Small intestine (tissue), 16 donors: ENCODE measurements at places on chromosomes 4 and X. TPM values are rescaled to one million over a fixed set of nuclear protein-coding genes. Genes with fewer than 3 reads are reported as not detected.

DNA sequence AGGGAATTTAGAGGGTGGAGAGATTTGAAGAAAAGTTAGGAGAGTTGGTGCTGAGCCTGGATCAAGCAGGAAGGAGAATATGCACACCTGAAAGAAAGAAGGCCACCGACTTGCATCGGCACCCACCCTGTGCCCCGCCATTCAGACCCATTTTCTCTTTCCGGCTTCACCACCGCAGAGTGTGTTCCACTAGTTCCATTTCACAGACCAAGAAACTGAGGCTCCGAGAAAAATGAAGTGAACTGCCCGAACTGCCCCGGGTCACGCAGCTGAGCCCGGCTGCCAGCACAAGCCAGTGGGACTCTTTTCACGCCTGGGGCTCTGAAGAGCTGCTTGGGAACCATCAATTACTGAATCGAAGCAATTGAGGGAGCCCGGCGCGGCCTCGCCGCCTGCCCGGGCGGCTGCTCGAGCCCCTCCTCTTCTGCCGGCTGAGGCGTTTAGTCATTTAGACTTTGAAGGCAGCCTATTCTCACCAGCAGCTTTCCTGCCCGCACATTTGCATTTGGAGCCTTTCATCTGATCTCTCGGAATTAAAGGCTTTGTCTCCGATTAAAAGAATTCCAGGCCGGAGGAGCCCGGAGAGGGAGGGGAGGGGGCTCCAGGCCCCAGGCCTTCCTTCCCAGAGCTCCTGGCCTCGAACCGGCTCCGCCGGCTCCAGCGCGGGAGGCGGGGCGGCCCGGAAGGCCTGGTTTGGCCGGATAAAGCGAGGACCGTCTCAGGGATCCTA, 140.2 kb upstream of the PJA1 start:
- H3K27ac ChIP-seq: no peak overlapping the region
- peaks cover 27% of the 10 kb centered on the region for H3K4me1 ChIP-seq
- DNase-seq: no peak
- no peaks in the 10 kb centered on the region for H3K27me3 ChIP-seq
- no peak overlapping the region for H3K4me3 ChIP-seq

GRCh38 chrX:153635788-153636668, 11.0 kb upstream of the DUSP9 start:
- no peak overlapping the region for H3K4me3 ChIP-seq
- no peaks in the 10 kb centered on the region for H3K4me1 ChIP-seq
- H3K27me3 ChIP-seq: no peaks in the 10 kb centered on the region
- H3K27ac ChIP-seq: no peak overlapping the region
- no peaks in the 10 kb centered on the region for H3K36me3 ChIP-seq

GRCh38 chr4:89539374-89539773, 231.8 kb upstream of the GPRIN3 start:
- H3K27ac ChIP-seq: no peak overlapping the region
- H3K36me3 ChIP-seq: no peaks in the 10 kb centered on the region
- H3K27me3 ChIP-seq: no peaks in the 10 kb centered on the region
- H3K4me3 ChIP-seq: no peak overlapping the region
- DNase-seq: no peak
- H3K4me1 ChIP-seq: no peaks in the 10 kb centered on the region

GRCh38 chr4:65014078-65014477, 604.8 kb upstream of the TECRL start:
- DNase-seq: no peak
- no peak overlapping the region for H3K4me3 ChIP-seq
- no peaks in the 10 kb centered on the region for H3K36me3 ChIP-seq
- no peaks in the 10 kb centered on the region for H3K4me1 ChIP-seq
- no peak overlapping the region for H3K27ac ChIP-seq

DNA sequence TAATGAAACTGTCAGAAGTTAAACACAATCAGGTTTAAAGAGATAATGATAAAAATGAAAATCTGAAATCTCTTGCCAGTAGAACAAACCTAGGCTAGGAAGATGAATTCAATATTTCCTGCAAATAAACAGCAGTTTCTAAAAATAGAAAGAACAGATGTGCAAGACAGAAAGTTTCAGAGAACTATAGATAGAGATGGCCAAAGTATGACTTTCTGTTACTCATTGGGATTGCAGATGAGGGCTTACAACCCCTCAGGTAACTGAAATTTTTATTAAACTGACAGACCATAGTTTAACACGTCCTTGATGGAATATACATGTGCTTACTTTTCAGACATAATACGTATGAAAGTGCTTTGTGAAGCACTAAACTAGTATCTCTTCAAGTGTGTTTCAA, 82.3 kb upstream of the PPARGC1A start:
- H3K4me1 ChIP-seq: no peaks in the 10 kb centered on the region
- no peak overlapping the region for H3K27ac ChIP-seq
- no peaks in the 10 kb centered on the region for H3K36me3 ChIP-seq

- no peaks in the 10 kb centered on the region for H3K36me3 ChIP-seq
- H3K4me3 ChIP-seq: no peak overlapping the region
- H3K4me1 ChIP-seq: no peaks in the 10 kb centered on the region
- no peaks in the 10 kb centered on the region for H3K27me3 ChIP-seq
- H3K27ac ChIP-seq: no peak overlapping the region
These were observed 56.0 kb upstream of the STPG2 start for GRCh38 chr4:98199247-98199646.

- no peak overlapping the region for H3K27ac ChIP-seq
- no peak for DNase-seq
- H3K36me3 ChIP-seq: no peaks in the 10 kb centered on the region
- no peak overlapping the region for H3K4me3 ChIP-seq
These were observed 49.6 kb downstream of the TBC1D14 start for GRCh38 chr4:6959261-6959660.

DNA sequence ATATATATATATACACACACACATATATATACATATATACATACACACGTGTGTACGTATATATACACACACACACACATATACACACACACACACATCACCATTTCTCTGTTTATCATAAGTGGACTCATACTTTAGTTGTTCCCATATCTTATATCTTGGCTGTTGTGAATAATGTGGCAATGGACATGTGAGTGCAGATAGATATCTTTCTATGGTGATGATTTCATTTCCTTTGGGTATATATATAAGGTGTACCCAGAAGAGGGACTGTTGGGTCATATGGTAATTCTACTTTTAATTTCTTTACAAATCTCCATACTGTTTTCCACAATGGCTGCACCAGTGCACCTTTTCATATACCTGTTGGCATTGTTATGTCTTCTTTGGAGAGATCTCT, 105.9 kb downstream of the LARP1B start:
- no peak for DNase-seq
- no peak overlapping the region for H3K27ac ChIP-seq
- peaks cover 2% of the 10 kb centered on the region for H3K36me3 ChIP-seq
- H3K4me3 ChIP-seq: no peak overlapping the region
- H3K4me1 ChIP-seq: no peaks in the 10 kb centered on the region

GRCh38 chr4:141058591-141059512, 74.4 kb downstream of the RNF150 start:
- DNase-seq: no peak
- H3K27me3 ChIP-seq: no peaks in the 10 kb centered on the region
- no peaks in the 10 kb centered on the region for H3K4me1 ChIP-seq
- no peak overlapping the region for H3K27ac ChIP-seq

GRCh38 chr4:106369456-106370060, 980 bp upstream of the GIMD1 start:
- H3K27ac ChIP-seq: no peak overlapping the region
- H3K4me3 ChIP-seq: no peak overlapping the region
- no peaks in the 10 kb centered on the region for H3K27me3 ChIP-seq
- H3K4me1 ChIP-seq: no peaks in the 10 kb centered on the region
- H3K36me3 ChIP-seq: no peaks in the 10 kb centered on the region

DNA sequence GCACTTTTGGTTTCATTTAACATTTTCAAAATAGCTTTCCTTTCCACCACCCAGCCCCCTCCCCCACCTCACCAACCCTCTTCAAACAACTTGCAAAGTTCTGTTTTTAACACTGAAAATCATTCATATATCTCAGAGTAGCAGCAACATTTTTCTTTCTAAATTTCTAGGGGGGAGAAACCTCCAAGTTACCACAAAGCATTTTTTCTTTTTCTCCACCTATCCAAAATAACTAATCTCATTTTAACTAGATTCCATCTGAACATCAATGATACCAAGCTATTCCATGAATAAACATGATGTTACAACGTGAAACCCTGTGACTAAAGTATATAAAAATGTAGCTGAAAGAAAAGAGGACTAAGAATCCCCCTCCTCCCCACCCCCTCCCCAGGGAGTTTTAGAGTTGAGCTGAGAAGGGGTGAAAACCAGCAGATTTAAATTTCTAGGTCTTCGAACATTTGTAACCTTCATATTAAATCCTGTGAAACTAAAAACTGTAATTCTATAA, 5.2 kb downstream of the LDB2 start:
- DNase-seq: no peak
- H3K4me1 ChIP-seq: no peaks in the 10 kb centered on the region
- no peak overlapping the region for H3K4me3 ChIP-seq
- H3K27me3 ChIP-seq: no peaks in the 10 kb centered on the region

DNA sequence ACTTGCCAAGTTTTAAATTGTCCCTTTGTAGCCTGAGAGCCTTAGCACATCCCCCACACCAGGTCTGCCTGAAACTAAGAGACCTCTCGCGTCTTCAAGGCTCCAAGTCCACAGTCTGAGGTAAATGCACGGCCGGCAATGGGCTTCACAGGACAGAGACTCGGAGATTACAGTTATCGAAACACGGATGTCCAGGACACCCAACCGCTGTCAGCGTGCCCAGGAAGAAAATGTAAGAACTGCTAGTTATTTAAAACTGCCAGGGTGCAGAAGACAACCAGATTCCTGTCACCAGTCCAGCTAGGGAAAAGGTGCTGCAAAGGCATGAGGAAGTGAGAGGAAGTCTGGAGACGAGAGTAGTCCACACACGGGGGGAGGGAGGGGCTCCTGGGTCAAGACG, 28.9 kb downstream of the ZNF827 start:
- no peaks in the 10 kb centered on the region for H3K27me3 ChIP-seq
- H3K4me1 ChIP-seq: peaks cover 3% of the 10 kb centered on the region
- DNase-seq: no peak
- H3K4me3 ChIP-seq: no peak overlapping the region
- peak overlapping the region; percentile 77 for H3K27ac ChIP-seq

DNA sequence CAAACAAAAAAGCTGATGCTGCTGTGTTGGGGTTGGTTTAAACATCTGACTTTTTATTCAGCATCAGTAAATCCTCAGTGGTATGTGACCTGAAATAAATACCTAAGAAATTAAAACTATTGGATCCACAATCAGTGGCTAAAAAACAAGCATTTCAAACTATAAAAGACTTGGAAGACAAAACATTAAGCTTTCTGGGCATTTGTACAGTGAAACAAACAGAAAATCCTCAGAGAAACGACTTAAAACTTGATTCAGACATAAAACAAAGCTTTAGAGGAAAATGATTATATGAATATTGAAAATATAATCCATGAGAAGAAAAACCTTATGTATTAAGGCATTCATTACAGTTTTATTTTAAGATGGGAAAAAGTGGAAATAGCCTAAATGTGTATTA, 213.3 kb upstream of the INTU start:
- H3K4me1 ChIP-seq: no peaks in the 10 kb centered on the region
- no peaks in the 10 kb centered on the region for H3K36me3 ChIP-seq
- no peak overlapping the region for H3K4me3 ChIP-seq
- H3K27ac ChIP-seq: no peak overlapping the region
- no peak for DNase-seq
- H3K27me3 ChIP-seq: no peaks in the 10 kb centered on the region

- H3K27me3 ChIP-seq: no peaks in the 10 kb centered on the region
- H3K27ac ChIP-seq: no peak overlapping the region
- H3K36me3 ChIP-seq: no peaks in the 10 kb centered on the region
- no peak overlapping the region for H3K4me3 ChIP-seq
- H3K4me1 ChIP-seq: no peaks in the 10 kb centered on the region
These were observed 20.7 kb downstream of the STX18 start for GRCh38 chr4:4521136-4521535.

GRCh38 chr4:61520166-61520565, 320.0 kb downstream of the ADGRL3 start:
- DNase-seq: no peak
- H3K4me1 ChIP-seq: no peaks in the 10 kb centered on the region
- no peak overlapping the region for H3K4me3 ChIP-seq
- H3K27ac ChIP-seq: no peak overlapping the region
- no peaks in the 10 kb centered on the region for H3K36me3 ChIP-seq
- no peaks in the 10 kb centered on the region for H3K27me3 ChIP-seq

DNA sequence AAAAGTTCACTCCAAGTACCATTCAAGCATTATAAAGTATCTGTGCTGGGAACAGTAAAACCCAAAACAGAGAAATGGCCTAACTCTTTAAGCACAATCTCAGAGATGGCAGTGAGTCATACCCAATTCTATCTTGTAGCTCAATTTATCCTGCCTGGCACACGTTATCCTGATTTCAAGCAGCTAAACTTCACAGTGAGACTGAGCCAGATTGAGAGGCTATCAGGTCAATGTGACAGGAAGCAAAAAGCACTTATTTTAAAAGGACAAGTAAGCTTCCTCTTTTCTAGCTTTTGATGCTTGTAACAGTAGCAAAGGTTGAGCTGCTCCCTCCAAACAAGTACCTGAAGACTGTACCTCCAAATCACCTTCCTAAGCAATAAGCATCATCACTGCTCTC, 324.9 kb downstream of the NAF1 start:
- no peaks in the 10 kb centered on the region for H3K4me1 ChIP-seq
- H3K4me3 ChIP-seq: no peak overlapping the region
- no peak for DNase-seq
- no peaks in the 10 kb centered on the region for H3K36me3 ChIP-seq
- no peak overlapping the region for H3K27ac ChIP-seq

- no peaks in the 10 kb centered on the region for H3K27me3 ChIP-seq
- no peaks in the 10 kb centered on the region for H3K4me1 ChIP-seq
- no peaks in the 10 kb centered on the region for H3K36me3 ChIP-seq
- no peak overlapping the region for H3K4me3 ChIP-seq
- DNase-seq: no peak
These were observed 1160.0 kb downstream of the ADGRL3 start for GRCh38 chr4:62360156-62360545.

DNA sequence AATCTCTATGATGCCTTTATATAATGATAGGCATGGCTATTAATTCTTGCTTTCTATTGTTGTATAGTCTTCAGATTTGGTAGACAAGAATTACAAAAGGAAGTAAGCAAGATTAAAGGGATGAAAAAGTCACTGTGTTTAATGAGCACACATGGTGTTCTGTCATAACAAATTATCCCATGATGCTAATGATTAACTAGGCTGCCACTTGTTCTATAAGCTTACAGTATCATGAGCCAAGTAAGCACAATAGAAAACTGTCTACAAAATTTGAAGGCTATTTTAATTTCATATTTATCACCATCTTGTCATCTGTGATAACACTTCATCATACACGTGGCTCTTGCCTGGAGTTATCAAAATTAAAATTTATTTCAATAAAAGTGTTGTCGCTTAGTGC, 466.7 kb downstream of the GASK1B start:
- no peak overlapping the region for H3K4me3 ChIP-seq
- H3K27me3 ChIP-seq: no peaks in the 10 kb centered on the region
- H3K27ac ChIP-seq: no peak overlapping the region

PROM1 gene
- polyA plus RNA-seq: 32.9 TPM

AFF2 gene
- not detected for polyA plus RNA-seq

ANXA3 gene
- 41.9 TPM for polyA plus RNA-seq

NXF2B gene
- 0.09 TPM for polyA plus RNA-seq

GPR34 gene
- polyA plus RNA-seq: 4.9 TPM

SRD5A3 gene
- 21.9 TPM for polyA plus RNA-seq

MAGEA3 gene
- not detected for polyA plus RNA-seq

DCLK2 gene
- 0.67 TPM for polyA plus RNA-seq
